CD4-positive, alpha-beta T cell treated with Interleukin-10 for 1 hour (primary cell): ENCODE measurements at places on chromosomes 11 and 22.

GRCh38 chr11:27294654-27295053 lies 68.4 kb downstream of the CCDC34 start:
- no peak for DNase-seq

GRCh38 chr22:39106326-39106725 lies 9.3 kb downstream of the APOBEC3H start:
- DNase-seq = no peak

DNA sequence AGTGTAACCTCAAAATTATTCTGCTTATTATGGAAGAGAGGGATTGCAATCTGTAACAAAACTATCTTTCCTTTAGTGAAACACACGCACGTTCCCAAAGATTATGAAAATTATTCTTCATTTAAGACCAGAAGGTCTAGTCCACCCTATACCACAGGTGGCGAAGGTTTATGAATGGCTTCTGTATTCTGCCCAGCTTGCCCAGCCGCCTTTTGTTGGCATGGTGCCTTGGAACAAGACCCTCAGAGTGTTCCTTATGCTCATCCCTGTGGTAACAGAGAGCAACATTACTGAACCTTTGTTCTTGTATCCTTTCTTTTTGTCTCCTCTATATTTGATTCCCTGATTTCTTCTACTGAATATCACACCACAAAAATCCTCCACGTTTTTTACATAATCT lies 116.4 kb downstream of the FAR1 start:
- no peak for DNase-seq

DNA sequence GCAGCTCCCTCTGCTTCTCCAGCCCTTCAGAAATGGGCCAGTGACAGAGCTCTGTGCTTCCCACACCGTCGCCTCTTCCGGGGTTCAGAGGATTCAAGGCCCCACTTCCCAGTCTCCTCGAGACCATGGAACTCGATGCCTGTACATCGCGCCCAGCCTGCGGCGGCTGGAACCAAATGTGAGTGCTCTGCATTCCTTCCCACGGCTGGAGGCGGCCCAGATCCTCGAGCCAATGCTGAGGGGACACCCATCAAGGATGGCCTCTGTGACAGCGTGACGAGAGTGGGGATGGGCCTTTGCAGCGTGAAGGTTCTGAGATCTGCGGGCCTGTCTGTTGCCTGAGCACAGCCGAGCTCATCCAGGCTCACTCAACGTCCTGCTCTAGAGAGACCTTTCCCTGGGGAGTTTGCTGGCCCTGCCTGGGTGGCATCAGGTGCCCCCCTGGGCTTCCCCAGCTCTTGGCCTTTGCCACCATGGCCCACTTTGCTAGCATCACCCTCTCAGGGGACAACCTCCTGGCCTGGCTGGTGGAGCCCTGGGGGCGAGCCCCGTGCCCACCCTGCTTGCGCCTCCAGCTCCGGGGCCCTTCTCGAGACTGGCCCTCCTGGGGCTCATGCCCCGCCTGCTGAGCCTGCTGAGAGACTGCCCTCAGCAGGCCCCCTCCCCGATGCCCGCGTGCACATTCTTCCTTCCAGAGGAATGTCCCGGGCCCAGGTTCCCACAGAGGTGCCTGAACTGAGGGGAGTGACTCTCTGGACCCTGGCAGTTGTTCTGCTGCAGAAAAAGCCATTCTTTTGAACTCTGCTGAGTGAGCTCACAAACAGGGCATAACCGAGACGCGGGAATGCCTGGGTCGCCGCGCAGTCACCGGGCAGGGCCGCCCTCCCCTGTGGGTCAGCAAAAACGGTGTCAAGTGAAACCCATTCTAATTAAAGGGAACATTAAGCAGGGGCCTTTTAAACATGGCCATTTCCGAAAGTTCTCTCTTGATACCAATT lies 7.3 kb upstream of the MYEOV start:
- DNase-seq = no peak

- no peak for DNase-seq
Measured at GRCh38 chr11:69878927-69879728, 59.9 kb upstream of the FGF3 start.

DNA sequence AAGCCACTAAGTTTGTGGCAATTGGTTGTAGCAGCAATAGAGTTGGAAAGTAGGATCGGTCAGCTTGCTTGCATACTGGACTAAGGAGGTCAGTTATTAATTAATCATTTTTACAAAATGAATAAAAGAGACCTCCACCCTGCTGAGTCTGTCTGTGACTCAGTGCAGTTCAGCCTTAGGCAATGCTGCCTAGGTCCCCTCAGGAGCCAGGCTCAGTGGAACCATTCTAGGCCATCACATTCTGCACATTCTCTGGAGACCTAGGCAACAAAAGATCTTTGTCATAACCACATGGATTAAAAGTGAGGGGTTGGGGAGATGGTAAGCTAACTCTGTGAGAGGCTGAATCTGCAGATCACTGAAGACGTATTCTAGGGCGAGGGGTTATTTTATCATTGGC lies 178.7 kb upstream of the CADM1 start:
- no peak for DNase-seq

GRCh38 chr22:41446639-41447434 lies at the start of gene TOB2:
TSS of gene TOB2 (minus strand) at chr22:41446801. CDS start at chr22:41437345, 9,456 bp downstream.
- peak; percentile 96 for DNase-seq

GRCh38 chr11:82959987-82960778 lies 58.6 kb downstream of the DDIAS start:
- DNase-seq = peak; percentile 79

DNA sequence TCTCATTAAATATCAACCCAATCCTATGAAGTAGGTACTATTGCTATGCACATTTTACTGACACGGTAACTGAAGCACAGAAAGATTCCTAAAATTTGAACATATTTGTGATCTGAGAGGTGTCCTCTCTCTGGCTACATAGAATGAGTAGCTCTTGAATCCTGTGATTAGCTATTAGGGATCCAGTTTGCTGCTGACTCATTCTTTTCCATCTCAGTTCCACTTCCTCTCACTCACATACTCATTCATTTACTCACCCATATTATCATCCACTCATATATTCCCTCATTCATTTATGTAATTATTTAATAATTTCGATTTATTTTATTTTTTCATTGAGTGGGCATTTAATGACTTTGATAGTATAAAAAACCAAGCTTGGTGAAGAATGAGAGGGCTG lies 42.7 kb downstream of the OR5B17 start:
- no peak for DNase-seq

DNA sequence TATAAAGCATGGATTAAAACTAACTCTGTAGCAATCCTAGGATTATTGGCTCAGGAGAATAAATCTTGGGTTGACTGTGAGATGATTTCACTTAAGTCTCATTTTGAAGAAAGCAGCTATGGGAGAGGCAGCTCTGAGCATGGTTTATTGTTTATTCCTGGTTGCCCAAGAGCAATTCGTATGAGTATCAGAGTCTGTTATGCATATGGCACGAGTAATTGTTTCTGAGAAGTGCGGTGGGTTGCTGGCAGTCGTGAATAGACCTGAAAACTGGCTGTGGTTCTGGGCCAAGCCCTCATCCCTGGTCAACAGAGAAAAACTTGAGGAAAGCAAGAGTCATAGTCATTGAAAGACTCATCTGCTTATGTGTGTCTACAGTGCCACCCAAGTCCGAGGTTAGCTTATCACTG lies 26.8 kb downstream of the DIXDC1 start:
- no peak for DNase-seq

GRCh38 chr11:43925063-43925931 lies 17.1 kb upstream of the C11orf96 start:
- DNase-seq = no peak

DNA sequence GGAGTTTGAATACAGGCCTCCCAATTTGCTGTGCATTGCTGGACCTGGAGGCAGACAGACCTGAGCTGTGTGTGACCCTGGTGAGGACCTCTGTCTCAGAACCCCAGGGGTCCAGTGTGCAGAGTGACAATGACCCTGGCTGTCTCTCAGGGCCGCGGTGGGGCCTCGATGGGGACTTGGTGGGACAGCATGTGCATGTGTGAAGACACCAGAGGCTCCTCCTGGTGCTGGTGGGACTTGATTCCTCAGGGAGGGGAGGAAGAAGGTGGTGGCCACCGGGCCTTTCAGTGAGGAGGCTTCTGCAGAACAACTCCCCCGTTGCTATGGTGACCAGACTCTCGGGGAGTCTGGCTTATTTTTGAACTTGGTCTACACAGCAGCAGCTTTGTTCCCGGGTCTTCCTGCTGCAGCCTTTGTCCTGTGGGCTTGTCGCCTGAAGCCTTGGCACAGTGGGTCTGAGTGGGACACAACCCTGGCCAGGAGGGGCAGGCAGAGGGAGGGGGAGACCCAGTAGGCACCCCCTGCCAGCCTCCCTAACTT lies 35.3 kb downstream of the MCM5 start:
- DNase-seq = no peak

DNA sequence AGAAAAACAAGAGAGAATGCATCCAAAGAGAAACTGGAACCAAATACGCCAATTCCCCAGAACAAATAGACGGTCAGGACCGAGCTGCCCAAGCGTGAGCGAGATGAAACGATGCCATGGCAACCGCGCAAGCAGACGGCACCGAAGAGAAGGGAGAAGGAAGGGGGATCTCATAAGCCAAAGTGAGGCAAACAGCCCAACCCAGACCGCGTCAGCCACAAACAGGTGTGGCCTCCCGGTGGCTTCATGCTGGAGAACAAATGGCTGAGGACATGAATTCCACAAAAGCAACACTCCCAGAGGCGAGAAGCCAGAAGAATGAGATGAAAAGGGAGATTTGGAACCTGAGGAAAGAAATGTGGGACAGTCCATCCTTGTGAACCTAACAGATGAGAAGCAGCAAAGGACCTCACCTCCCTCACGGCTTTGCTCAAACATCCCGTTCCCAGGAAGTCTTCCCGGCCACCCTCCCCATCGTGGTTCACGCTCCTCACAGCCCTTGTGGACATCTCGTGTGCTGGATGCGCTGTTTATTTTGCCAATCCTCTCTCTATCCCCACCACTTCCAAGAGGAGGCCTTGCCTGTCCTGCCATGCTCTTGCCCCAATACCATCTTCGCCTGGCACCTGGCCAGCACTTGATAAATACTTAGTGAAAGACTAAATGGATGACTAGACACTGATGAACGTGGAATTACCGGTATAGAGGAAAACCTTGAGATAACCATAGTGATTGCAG lies 89.1 kb upstream of the RTL6 start:
- no peak for DNase-seq

DNA sequence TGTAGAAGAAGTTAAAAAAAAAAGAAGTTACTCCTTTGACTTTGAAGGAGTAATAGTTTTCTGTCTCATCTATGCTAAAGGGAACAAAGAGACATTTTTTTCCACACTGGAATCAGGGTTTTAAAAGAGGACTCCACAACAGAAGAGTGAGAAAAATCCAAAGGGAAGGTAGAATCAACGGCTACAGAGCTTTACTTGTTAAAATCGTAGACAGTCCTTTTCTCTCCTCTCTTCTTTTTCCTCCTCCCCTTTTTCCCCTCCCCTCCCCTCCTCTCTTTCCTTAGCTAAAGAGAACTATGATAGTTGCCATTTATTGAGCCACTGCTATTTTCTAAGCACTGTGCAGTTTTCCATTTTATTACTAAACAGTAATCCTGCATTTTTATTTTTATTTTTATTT lies 29.2 kb downstream of the DDIAS start:
- DNase-seq = no peak

GRCh38 chr22:19626666-19627065 lies 87.6 kb upstream of the SEPTIN5 start:
- DNase-seq = no peak

- DNase-seq = no peak
Measured at GRCh38 chr22:24471570-24471969, 23.6 kb upstream of the UPB1 start.

- no peak for DNase-seq
Measured at GRCh38 chr11:103546236-103546635, 437.0 kb downstream of the DYNC2H1 start.

DNA sequence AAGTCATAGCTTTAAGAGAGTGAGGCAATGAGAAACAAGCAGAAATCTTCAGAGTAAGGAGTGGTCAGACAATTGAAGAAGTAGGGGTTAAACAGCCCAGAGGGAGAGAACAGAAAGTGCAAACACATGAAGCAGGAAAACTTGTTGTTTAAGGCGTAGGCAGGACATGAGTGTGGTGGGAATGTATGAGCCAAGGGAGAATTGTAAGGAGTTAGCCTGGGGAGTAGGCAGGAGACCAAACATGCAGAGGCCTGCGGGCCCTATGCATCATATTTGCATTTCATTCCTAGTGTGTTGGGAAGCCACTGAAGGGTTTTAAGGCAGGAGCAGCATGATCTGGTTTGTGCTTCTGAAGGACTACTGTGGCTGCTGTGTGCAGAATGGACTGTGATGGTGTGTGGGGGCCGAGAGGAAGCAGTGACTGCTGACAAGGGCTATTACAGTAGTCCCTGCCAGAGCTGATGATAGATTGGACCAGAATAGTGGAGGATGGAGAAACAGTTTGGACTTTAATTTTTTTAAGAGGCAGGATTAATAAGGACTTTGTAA lies 179.9 kb upstream of the C11orf87 start:
- DNase-seq = no peak

DNA sequence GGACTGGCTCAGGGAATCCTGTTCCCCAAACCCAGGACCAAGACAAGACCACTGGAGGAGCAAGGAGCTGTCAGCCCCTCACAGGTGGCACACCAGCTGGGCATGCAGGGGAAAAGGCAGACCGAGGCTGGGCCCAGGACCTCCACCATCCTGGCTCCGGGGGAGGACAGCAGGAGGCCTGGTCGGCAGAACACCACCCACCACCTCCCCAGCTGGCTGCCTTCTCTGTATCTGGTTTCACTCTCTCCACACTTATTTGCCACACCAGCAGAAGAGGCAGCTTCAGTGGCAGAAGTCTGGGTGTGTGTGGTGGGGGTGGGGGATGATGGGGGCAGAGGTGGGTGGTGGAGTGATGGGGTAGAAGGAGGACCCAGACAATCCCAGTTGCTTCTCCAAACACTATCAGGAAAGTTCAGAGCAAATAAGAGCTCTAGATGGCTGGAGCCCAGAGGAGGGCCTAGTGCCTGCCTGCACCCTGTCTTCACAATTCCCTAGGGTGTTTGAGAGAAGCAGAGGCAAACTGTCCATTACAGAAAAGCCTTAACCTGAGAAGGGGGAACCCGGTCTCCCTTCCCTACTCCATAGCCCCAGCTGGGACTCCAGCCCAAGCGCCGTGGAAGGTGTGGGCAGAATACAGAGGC lies 51.9 kb upstream of the CDON start:
- no peak for DNase-seq

DNA sequence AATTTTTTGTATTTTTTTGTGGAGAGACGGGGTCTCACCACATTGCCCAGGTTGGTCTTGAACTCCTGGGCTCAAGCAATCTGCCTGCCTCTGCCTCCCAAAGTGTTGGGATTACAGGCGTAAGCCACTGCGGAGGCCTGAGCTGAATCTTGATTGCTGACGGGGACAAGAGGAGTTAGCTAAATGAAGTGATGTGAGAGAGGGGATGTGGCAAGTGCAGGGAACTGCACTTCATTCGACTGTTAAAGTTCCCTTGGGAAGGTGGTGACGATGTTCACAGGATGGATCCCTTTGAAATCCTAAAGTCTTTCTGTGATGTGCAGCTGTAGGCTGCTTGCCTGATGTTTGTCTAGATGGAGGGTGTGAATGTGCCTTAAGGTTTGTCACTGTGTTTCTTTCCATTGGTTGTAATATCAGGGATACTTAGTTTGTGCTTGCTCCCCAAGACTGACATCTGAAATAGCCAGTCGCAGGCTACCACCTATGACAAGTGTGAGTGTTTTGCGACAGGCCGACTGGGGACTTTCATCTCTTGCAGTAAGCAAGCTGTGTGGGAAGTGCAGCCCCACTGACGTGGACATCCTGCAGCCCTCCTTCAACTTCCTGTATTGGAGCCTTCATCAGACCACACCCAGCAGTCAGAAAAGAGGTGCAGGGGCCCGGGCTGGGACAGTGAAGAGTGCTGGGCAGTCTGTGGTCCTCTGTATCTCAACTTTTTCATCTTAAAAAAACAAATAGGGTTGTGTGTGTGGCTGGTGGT lies 19.6 kb upstream of the CCDC134 start:
- DNase-seq = peak; percentile 96

- DNase-seq = no peak
Measured at GRCh38 chr22:20588843-20589581, 81.6 kb downstream of the MED15 start.
